ENCODE measurements at places on chromosomes 16 and 17.

DNA sequence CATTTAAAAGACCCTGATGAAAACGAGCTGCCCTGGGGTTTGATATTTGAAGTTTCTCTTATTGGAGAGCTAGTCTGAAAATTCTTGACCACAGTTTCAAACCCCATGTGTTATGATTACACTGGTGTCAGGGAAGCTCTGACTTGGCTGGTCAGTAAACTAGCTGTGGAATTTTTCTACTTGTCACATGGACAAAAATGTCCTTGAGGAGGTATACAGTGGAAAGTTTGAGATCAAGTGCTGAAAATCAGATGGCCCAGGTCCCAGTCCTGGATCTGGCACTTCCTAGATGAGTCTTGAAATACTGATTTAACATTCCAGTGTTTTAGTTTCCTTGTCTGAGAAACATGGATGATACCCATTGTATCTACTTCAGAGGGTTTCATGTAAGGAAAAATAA is 30.7 kb upstream of the SOX9 start:
- DNase-seq, result no peak

DNA sequence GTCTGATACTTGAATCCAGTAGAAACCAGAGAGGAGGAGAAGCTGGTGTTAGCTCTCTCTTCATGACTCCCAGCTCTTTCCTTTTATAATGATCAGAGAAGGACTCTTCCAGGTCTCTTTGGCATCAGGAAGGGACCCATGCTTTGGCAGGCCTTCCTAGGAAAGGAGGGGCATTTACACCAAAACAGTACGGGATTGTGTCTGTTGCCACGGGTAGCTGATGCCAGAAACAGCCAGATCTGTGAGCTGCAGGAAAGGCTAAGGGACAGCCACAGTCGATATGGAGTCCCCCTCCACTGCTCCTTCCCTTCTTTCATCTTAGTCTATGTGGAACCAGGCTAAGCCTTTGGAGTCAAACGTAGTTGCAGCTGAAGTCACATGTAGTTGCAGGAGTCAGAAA is 9.3 kb downstream of the CEP295NL start:
- DNase-seq, result no peak

- DNase-seq, result no peak
Observed at GRCh38 chr16:57781349-57781740, 20.9 kb downstream of the KIFC3 start.

DNA sequence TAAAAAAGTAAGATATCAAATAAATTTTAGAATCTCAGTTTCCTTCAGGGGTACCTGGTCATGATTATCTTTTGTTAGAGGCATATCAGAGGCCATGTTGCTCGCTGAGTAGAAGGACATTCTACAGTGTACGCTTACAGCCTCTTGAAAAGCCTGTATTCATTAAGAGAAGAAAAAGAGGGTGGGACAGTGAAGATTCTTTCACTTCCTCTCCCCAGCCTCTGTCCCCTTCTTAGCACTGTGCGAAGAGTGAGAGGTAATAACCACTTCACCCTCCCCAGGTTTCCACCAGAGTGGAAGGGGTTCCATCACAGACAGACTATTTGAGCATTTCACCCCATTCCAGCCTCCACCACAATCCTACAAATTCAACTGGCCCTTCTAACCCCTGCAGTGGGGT is 4.8 kb upstream of the LPO start:
- DNase-seq, result no peak

DNA sequence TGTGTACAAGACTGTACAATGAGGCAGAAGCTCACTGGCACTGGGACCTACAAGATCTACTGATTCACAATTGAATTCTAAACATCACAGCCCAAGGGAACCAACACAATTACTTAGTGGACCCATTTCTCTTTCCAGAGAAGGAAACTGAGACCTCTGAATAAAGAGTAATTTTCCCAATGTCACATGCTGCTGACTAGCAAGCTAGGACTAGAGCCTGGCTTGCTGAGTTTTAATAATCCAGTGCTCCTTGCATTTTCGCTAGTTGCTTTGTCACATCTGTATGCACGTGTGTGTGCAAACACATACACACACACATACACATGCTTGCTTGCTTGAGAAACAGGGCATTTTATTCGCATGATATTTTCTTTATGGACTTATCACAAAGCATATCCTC is 3.9 kb upstream of the LPO start:
- DNase-seq, result no peak

- DNase-seq, result no peak
Observed at GRCh38 chr17:49610883-49611584, 35.4 kb downstream of the NXPH3 start.

DNA sequence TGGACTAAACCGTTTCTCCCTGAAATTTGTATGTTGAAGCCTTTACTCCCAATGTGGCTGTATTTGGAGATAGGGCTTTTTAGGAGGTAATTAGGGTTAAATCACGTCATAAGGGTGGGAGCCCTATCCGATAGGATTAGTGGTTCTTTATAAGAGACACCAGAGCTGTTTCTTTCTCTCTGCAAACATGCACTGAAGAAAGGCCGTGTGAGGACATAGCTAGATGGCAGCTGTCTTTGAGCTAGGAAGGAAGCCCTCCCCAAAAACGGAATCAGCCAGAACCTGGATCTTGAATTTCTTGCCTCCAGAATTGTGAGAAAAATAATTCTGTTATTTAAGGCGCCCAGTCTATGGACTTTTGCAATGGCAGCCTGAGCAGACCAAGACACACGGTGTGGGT is 14.1 kb downstream of the ODF4 start:
- DNase-seq, result no peak

DNA sequence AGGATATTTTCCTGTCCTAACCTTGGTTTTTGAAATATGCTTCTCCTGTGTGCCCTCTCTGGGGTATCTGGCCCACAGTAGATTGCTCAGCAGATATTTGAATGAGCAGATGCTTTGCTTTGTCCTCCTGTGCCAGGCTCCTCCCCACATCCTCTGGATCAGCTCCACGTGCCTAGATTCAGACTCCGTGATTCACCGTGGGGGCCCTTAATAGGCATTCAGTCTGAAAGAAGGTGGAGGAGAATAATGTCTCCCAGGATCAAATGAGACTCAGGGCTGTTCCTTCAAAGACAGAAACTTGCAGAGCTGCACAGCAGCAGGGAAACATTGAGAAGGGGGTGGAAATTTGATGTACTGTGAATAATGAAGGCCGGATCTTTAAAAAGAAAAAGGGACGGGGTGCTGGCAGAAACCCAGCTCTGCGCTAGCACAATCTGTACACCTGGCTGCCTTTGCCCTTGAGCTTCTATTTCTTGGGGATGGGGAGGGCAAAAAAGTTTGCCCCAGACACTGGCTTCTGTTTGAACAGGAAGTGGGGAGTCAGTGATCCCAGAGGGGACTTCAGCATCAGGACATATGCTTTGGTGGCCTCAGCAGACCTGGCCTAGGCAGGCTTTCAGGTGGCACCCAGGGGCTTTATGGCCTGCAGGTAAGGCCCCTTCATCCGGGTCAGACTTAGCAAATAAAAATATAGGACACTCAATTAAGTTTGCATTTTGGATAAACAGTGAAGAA is 15.9 kb upstream of the SLC12A3 start:
- DNase-seq, result no peak

DNA sequence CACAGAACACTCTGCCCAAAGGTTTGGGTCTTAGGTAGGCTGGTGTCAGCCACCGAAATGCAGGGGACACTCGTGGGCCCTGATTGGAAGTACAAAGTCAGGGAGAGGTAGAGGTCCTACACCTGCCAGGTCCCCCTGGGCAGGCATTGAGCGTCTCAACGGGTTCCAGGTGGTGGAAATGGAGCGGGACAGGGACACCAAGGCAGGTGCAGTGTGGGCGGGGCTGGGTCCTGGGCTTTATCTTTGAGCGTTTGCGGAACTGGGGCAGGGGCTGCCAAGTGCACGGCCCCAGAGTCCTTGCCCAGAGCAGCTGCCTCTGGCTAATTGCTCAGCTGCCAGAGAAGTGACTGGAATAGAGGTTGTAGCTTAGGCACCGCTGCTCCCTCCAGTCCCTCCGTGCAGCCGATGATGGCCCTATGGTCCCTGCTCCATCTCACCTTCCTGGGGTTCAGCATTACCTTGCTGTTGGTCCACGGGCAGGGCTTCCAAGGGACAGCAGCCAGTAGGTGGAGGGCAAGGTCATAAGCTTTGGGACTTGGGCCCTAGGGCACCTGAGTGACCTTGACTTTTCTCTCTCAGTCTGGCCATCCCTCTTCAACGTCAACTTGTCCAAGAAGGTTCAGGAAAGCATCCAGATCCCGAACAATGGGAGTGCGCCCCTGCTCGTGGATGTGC is at the start of gene ZACN:
ZACN (plus strand) TSS at position 323 of the 675 bp plus-strand sequence; CDS start at position 406, 83 bp downstream.
- no peak for DNase-seq

DNA sequence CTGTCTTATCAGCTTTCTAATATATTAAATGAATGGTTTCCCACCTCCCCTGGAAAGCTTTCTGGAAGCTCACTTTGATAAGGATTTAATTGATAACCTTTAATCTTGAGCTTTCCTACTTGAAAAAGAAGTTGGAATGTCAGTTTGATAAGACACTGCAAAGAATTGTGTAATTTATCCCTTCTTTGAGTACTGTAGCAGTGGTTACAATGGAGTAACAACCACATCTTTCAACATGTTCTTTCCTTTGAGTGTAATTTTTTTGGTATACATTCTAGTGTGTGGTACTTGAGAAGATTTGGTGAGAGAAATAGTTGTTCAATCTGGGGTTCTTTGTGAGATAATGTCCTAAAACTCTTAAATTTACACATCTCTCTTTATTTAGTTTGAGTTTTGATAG is 43.4 kb downstream of the CPD start:
- DNase-seq, result no peak

GRCh38 chr16:3092501-3092941 is 6.6 kb downstream of the ZSCAN10 start:
- DNase-seq, result no peak

DNA sequence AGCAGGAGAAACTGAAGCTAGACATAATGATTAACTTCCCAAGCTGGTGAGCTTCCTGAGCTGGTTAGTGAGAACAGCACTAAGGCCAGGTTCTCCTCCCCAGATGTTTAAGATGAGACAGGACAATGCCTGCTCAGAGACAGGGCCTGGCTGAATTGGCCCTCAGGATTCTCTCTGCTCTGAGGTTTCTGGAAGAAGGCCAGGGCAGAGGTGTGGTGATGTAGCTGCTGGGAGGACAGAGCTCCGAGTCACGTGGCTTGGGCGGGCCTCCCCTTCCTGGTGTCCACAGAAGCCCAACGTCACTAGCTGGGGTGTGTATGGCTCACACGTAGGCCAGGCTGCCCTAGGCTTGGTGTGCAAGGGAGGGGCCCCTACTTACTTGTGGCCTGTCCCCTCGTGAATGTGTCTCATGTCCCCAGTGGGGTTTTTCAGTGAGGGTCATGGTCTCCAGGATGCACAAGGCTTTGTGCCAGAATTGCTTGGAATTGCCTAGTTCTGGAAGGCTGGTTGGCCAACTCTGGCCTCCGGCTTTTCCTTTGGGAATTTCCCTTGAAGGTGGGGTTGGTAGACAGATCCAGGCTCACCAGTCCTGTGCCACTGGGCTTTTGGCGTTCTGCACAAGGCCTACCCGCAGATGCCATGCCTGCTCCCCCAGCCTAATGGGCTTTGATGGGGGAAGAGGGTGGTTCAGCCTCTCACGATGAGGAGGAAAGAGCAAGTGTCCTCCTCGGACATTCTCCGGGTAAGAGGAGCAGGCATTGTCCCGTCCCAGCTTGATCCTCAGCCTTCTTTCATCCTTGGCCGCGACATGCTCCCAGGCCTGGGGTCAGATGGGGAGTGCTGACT is 3.4 kb downstream of the NOD2 start:
- no peak for DNase-seq

- peak; percentile 72 for DNase-seq
Observed at GRCh38 chr16:21684199-21684598, 20.4 kb downstream of the OTOA start.

DNA sequence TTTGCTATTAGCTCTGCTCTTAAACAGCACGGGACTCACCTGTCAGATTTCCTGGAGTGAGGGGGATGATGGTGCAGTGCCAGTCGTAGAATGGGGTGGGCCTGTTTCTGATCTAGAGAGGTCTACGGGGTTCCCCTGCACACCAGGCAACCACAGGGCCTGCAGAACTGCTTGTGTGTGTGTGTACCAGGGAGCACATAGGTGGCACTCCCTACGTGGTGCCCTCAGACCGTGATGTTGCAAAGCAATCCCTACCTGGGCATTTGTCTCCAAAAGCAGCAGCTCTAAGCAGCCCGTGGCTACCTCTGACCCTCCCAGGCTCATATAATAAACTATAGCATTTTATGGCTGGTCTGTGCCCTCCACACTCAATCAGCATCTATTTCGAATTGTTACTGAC is 38.5 kb downstream of the MPRIP start:
- DNase-seq, result no peak

DNA sequence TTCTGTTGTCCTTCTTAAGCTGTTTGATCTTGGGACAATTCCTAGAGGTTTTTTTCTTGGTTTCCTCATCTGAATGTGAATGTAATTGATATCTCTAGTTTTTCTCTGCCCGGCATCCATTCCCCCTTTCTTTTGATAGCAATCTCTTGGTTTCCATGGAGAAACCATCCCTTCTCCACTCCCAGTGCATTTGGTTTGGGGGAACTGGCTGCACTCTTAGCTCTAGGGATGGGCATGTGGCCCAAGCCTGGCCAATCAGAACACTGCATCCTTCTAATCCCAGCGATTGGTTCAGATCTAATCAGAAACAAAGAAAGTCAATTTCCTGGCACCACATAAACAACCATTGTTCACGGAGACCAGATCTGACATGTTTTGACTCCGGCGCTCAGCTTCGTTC is 45.1 kb downstream of the IRX3 start:
- DNase-seq, result peak; percentile 12

GRCh38 chr16:29982560-29983419 is 9.1 kb downstream of the TAOK2 start:
- DNase-seq, result no peak

DNA sequence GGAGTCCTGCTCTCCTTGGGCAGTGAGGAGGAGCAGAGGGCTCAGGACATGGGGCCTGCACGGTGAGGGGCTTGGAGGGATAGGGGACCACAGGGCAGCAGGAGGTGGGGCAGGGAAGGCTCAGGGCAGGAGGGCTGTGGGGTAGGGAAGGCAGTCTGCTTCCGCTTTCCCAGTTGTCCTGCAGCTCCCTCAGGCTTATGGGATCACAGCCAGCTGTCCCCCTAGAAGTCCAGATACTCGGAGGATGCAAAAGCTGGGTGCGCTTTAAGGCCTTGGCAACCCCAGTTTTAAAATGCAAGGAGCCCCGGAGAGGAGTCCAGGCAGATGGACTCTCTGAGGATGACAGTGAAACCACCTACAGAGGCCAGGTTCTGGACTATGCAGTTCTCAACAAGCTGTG is 299.1 kb upstream of the FOXF1 start:
- DNase-seq, result no peak

GRCh38 chr17:14792746-14793145 is 472.4 kb downstream of the PMP22 start:
- no peak for DNase-seq
